ENCODE measurements at places on chromosomes 7 and 10.

- no peak for DNase-seq
Observed at GRCh38 chr7:64965594-64965993, 25.2 kb downstream of the ZNF117 start.

DNA sequence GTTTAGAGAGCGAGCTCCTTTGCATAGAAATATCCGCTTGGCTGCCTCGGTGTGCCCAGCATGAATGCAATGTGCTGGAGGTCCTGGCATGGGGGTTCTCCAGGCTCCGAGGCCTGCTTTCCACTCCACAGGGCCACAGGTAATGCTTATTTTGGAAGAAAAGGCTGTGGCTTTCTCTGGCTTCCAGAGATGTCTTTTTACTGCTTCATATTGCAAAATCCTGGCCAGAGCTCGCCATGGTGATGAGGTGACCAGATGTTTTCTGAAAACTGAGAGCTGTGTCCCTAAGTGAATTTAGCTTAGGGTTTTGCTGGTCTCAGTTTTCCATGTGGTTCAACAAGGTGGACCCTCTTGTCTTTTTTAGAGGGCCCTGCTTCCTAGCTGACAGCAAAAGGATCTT lies 65.2 kb downstream of the BMPER start:
- DNase-seq = no peak

- DNase-seq = no peak
Observed at GRCh38 chr10:73116017-73116416, 5.8 kb downstream of the NUDT13 start.

- DNase-seq = no peak
Observed at GRCh38 chr7:129438281-129438838, 4.1 kb downstream of the STRIP2 start.

DNA sequence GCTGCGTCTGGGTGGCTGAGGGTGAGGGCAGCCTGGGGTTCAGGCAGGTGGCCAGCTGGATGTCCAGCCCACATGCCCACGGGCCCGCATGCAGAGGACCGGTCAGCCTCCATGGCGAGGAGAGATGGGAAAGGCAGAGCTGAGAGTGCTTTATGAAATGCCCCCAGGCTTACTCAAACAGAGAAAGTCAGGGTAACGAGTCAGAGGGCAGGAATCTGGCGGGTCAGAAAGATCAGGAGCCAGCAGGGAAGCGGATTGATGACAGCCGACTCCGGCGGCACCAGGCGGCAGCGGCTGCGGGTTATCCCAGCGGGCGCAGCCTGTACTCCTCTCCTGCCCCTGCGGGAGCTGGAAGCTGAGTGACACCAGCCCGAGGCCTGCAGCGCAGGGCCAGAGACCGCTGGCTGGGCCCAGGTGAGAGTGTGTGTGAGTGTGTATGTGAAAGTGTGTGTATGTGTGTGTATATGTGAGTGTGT lies 13.4 kb downstream of the SLC13A4 start:
- no peak for DNase-seq

- no peak for DNase-seq
Observed at GRCh38 chr7:98249106-98249505, 2.9 kb downstream of the TECPR1 start.

DNA sequence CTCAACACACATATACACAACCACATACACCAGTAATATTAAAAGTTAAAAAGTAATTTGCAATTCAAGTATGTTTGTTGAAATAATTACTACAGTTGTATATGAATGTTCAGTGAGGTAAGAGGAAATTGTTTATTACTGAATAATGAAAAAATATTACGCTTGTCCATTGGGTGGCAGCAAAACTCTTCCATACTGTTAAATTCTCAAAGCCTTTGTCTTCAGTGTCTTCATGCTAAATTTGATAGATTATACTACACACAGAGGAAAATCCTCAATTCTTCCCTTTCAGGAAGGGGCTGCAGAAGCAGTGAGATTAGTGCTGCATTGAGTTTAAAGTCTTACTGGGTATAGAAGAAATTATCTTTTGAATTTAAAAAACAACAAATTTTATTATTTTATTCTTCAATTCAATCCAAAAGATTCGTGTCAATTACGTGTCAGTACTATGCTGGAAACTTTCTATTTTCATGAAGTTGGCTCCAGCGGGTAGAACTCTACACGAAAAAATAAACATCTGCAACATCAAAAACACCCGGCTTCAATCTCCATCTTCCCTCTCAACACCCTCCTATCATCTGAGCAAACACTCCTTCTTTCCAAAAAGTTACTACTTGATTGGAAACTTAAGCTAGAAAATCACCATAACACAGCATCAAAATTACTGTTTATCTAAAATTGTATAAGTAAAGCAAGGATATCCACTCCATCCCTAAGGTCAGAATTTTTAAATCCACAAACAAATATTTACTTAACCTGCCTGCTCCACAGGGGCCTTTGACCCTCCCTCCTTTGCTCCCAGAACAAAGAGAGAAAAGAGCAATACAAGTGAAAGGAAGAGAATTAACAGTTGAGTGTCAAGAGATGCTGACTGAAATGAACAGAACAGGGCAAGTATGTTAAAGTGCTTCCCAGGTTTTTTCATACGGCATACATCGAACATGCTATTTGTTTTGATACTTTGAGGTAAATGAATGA lies 37.0 kb upstream of the TES start:
- DNase-seq = no peak

DNA sequence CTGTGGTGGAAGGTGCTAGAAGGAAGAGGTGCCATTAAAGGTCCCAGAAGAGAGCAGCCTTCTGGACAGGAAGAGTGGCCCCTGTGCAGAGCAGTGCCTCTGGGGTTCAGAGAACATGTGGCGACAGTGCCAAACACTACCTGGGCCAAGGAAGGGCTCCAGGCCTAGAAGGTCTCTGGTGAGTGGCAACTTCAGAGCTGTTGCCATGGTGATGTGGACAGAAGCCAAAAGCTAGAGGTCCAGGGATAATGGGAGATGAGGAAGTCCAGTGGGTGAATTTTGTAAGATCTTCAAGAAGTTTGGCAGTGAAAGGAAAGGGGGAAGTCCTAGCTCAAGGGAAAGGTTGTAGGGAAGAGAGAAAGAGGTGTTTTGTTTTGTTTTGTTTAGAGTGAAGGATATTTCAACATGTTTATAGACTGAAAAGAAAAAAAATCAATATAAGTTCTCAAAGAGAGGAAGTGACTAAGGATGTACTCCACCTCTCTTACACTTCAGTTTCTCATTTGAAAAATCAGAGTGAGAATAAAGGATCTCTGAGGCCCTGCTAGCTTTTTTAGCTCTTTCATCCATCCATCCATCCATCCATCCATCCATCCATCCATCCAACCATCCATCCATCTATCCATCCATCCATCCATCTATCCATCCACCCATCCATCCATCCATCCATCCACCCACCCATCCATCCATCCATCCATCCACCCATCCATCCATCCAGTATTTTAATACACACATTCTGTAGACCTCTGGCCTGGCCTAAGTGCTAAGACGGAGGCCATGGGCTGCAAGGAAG lies 77.1 kb upstream of the DUSP5 start:
- no peak for DNase-seq

GRCh38 chr7:148540041-148540738 lies 50.4 kb upstream of the C7orf33 start:
- DNase-seq = no peak

DNA sequence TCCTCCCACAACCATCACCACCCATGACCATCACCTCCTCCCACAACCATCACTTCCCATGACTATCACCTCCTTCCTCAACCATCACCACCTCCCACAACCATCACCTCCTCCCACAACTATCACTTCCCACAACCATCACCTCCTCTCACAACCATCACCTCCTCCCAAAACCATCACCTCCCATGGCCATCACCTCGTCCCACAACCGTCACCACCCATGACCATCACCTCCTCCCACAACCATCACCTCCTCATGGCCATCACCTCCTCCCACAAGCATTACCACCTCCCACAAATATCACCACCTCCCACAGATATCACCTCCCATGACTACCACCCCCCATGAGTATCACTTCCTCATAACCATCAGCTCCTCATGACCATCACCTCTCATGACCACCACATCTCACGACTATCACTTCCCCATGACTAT lies 52.2 kb downstream of the PDGFA start:
- no peak for DNase-seq

- DNase-seq = no peak
Observed at GRCh38 chr10:121428867-121429266, 169.4 kb downstream of the FGFR2 start.

- no peak for DNase-seq
Observed at GRCh38 chr7:43092819-43093218, 19.6 kb upstream of the HECW1 start.

GRCh38 chr10:58173391-58173790 lies 94.3 kb downstream of the IPMK start:
- no peak for DNase-seq

DNA sequence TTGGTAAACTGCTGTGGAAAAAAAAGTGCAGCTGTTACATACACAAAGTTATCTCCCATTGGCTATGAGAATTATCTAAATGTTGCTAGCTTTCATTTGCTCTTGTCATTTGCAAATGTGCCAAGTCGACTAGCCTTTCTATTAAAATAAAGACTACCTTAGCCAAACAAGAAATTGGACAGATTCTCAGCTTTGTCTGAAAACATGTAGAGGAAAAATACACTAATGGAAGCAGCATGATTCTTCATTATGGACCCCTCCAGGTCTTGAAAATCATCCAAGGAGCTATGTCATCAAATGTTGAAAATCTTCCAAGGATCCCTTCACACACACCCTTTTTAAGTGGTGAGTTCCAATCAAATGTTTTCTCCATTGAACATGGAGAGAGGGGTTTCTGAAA lies 237.7 kb downstream of the ETV1 start:
- DNase-seq = no peak

- no peak for DNase-seq
Observed at GRCh38 chr7:15848362-15848761, 161.9 kb upstream of the MEOX2 start.

- DNase-seq = no peak
Observed at GRCh38 chr7:95598511-95598910, 2.2 kb upstream of the PDK4 start.

GRCh38 chr7:47454069-47454973 lies 127.6 kb downstream of the TNS3 start:
- no peak for DNase-seq

DNA sequence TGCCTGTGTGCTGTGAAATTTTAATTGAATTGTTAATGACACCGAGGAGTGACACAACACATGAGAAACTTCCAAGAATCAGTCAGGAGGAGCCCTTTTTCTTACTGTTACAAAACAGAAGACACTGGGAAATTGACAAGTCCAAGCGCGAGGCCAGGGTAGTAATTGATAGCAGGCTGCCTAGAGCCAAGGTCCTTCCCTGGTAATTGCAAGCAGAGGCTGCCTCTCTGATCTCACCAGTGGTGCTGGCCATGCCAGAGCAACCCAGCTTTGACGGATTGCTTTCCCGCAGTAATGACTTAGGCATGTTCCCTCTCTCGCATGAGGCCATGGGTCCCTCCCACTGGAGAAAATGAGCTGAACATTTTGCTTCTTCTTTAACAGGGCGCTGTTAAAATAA lies 111.5 kb downstream of the LRMDA start:
- DNase-seq = no peak

DNA sequence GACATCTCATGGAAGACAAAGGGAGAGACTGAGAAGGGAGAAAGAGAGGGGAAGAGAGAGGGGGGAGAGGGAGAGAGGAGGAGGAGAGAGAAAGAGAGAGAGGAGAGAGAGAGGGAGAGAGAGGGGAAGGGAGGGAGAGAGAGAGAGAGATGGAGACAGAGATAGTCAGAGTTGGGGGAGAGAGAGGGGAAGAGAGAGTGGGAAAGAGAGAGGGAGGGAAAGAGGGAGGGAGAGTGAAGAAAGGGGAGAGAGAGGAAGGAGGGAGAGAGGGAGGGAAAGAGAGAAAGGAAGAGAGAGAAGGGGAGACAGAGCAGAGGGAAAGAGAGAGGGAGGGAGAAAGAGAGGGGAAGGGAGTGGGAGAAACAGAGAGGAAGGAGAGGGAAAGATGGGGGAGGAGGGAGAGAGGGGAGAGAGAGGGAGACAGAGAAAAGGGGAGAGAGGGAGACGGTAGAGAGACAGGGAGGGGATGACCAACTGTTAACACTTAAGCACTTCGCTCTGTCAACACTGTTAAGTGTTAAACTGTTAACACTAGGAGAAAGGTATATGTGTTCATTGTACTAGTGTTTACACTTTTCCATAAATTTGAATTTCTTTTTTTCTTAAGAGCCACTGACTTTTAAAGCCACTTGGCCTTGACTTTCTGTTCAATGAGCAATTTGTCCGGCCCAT lies 21.8 kb upstream of the SDK1 start:
- DNase-seq = no peak

- DNase-seq = no peak
Observed at GRCh38 chr7:94823947-94824346, 83.4 kb upstream of the PPP1R9A start.

DNA sequence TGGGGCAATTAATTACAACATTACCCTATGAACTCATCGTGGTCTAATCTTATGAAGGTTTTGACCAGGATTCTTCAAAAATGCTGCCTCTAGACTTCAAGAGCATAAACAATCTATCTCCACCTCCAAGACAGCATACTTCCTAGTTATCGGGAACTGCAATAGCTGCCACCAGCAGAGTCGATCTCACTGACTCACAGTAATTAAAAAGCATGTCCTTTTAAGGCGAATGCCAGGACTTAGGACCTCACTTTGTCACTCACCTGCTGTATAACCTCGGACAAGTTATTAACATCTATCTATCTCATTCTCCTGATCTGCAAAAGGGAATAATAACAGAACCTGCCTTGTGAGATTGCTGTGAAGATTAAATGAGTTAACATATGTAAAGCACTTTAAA lies 666.0 kb upstream of the COBL start:
- DNase-seq = no peak

DNA sequence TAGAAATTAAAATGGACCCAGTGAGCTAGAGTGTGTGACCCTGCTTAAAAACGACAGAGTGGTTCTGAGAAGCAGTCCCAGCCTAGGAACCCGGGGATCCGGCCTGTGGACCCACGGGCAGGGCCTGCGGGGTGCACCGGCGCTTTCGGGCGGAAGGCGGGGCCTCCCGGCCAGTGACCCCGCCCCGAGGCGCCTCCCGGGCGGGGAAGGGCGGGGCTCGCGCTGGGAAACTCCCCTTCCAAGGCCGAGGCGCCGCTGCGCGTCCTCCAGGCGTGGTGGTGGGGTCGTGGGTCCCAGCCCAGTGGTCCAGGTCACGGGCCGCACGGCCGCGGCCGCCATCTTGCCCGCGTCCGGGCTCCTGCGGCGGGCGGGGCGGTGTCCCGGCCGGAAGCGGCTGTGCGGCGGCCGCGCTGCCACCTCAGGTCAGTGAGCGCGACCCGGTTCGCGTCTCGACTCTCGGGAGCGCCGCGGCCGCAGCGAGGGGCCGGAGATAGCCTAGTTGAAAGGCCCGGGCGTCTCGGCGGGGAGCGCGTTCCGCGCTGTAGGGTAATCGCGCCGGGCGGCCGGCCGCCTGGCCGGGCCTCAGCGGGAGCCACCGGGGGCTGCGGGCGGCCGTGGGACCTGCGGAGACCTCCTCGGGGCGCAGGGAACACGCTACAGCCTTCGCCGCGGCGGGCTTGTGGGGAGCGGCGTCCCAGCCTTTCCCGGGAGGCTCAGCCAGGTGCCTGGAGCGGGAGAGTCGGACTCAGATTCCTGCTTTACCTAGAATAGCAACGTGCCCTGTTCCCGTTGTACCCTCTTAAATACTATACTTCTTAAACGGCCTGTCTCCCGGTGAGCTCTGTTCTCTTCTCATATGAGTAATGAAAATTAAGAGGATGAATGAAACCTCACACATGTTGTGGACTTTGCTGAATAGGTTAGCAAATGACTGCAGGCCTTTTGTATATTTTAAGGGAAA lies at the start of gene MIOS:
Gene MIOS (plus strand): TSS at position 234 of the 961 bp plus-strand sequence. CDS start 5,592 bp downstream, outside the sequence.
- DNase-seq = peak; percentile 69
